ENCODE measurements at places on chromosomes 3 and 15.

DNA sequence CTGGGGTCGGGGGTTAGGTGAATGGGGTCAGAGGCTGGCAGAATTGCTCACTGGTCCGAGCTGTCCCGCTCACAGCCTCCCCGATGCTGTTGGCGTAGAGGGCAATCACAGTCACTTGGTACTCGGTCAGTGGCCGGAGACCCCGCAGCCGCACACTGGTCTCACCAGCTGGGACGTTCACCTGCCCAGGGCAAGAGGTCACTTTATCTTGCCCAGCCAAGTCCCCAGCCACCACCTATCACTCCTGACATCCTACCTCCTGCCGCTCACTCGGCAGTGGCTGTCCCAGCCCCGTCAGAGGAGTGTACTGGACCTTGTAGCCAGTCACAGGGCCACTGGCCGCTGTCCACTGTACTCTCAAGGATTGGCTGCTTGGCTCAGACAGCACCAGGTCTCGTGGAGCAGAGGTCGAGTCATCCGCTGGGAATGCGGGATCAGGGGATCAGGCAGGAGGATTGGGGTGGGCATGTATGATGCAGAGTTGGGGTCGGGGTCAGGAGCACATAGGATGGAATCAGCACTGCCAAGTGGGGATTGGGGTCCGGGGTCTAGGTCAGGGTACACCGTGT lies 2.5 kb downstream of the COL7A1 start:
- no peak for DNase-seq

GRCh38 chr3:155805204-155805801 lies 775 bp downstream of the C3orf33 start:
- DNase-seq, result peak; percentile 53

- no peak for DNase-seq
These were observed 241.6 kb downstream of the NLGN1 start for GRCh38 chr3:173639098-173639497.

- peak; percentile 44 for DNase-seq
These were observed 5.2 kb downstream of the GPX1 start for GRCh38 chr3:49352890-49353421.

DNA sequence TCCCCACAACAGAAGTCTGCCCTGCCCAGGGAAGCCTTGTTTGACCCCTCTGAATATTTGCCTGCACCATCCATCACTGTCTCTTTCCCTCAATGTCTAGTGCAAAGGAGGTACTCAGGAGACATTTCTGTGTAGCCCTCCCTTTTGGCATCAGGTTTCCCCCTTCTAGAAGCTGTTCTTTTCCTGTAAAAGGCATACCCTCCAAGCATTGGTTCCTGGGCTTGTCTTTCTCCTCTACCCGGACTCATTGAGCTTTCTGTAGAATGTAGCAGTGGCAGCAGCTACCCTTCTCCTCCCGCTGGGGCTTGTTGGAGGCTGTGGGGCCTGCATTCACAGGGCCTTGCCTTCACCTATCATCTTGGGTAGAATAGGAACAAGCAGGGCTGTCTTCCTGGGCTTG lies 63.5 kb downstream of the CTDSPL start:
- DNase-seq, result no peak

DNA sequence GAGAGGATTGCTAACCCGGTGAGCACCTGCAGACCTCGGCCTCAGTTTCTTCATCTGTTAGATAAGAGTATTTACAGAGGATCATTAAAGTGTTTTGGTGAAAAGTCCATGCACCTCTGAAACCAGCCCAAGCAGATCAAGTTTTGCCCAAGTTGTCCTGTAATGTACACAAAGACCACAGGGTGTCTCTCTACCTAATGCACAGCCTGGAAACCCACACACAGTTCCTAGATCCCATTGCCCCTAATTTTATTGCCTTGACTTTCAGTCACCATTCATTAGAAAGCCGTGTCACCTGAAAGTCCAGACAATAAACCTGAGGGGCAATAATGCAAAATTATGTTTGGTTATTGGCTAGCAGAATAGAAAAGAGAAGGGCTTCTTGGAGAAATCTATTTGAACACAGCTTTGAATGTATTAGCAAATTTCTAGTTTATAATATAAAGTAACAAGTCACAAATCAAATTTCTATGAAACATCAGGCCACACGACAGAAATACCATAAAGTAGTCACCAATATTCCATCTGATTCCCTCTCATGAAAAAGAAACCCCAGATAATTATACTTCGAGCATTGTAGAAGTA lies 161.3 kb upstream of the SLC2A2 start:
- peak; percentile 66 for DNase-seq

DNA sequence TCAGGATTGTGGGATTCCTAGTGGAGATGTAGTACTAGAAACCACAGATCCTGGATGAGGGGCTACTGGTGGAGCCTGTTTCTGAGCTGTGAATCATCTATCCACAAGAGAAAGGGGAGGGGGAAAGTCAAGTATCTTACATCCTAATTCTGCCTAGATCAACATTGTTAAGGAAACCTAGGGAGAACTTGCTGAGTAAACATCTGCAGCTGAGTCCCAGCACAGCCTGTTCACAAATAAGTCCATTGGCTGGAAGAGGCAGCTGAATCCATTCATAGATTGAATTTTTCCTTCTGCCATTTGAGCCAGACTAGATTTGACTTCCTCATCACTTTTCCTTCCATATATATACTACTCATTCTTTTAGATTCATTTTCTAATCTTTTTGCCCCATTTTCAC lies 460.5 kb downstream of the TUSC7 start:
- DNase-seq, result no peak

DNA sequence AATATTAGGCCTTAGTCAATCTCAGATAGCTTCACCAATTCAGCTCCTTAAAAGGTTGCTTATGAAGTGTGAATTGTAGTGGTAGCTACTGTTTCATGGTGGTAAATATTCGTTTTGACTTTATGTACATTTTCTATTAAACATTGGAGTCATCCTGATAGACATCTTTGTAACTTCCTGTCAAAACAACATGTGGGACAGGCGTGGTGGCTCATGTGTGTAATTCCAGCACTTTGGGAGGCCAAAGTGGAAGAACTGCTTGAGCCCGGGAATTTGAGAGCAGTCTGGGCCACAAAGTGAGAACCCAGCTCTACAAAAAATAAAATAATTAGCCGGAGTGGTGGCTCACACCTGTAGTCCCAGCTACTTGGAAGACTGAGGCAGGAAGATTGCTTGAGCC lies 2.0 kb upstream of the TRIM59 start:
- no peak for DNase-seq

GRCh38 chr15:36807134-36807764 lies 227.8 kb downstream of the CDIN1 start:
- DNase-seq, result no peak

DNA sequence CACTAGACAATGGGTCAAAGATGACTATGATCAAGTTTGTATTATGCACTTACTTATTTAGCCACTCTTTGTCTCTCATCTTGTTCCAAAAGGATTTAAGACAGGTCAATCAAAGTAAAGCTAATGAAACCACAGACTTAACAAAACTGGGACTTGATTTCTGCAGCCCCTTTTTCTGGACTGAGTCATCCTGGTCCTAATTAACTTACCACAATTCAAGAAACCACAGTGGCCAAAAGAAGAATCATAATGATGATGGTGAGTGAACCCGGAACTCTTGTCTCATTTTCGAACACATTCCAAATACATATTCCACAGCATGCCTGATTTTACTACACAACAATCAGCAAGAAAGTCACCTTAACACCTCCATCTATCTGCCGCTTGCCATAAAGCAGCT lies 1333.0 kb downstream of the ROBO1 start:
- DNase-seq, result no peak

DNA sequence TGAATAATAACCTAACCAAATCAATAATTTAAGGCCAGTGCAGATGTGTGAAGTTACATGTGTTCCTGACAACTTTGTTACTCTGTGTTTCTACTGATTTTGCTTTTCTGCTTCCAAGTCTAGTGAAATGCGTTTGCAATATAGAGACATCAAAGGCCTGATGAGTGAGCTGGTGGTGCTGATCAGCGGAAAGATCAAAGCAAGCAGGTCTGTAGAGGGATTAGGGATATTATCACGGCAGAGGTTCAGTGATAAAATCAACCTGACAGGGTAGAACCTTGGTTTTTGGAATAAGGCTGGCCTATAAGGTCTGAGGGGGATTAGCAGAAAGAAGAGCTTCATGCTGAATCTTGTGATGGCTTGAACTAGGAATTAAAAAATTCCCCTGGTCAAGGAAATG lies 111.7 kb downstream of the EDEM1 start:
- DNase-seq, result no peak

GRCh38 chr15:51931638-51932037 lies 39.9 kb downstream of the LEO1 start:
- no peak for DNase-seq

DNA sequence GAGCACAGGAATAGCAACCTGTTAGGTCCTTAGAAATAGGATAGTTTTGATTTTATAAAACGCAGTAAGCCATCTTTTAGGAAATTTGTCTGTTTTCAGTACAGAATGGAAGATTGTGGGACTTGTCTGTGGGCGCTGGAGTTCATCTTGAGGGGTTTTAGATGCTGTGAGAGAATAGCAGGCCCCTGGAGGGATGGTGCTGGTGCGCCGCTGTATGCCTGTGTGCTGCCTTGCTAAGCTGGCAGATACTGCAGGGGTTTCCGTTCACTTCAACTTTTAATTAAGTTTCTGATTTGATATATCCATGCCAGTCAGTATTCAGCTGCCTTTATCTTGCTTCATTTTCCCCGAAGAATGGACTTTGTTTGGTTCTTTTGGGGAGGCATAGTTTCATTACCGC lies 4.2 kb downstream of the CACNA2D3 start:
- no peak for DNase-seq

GRCh38 chr3:71579935-71580406 lies 3.6 kb downstream of the FOXP1 start:
- peak; percentile 82 for DNase-seq

DNA sequence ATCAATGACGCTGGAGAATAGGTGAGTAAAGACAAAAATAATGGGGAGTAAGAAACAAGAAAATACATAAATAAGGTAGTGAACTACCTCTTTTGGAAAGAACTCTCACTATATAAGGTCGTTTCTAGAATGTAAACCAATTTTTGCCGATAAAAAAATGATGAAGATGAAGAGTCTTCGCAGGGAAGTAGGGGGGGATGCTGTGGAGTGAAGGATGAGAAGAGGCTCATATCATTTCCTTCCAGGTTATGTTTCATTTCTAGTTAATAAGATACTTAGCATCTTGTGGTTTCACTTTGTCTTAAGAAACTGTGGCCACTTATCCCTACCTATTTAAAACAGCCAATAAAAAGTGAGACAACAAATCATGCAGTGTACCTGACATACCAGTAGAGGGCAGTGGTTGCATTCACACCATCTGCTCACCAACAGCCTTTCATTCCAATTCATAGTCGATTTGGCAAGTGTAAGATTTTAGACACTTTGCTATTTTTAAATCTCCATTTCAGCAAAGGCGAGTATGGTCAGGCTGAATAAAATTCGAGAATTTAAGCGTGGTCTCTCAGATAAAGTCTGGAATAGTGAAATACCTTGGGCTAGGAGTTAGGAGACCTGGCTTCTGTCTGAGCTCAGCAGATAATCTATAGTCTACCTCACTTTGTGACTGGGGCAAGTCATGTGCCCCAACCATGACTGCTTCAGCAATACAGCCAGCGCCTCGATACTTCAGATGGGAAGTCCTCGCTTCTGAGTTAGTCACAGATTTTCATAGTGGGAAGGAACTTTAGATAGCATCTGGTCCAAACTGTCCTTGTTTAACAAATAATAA lies 28.9 kb upstream of the ICE2 start:
- DNase-seq, result peak; percentile 67

Data from NB4 (cell line).